ENCODE measurements at places on chromosomes 2 and 18. TPM values are rescaled to one million over a fixed set of nuclear protein-coding genes. Genes with fewer than 3 reads are reported as not detected.
A peak's percentile ranks its signal among the peaks of the same experiment; 100 is the strongest.

GRCh38 chr2:38406597-38407110 lies 29.6 kb upstream of the ATL2 start:
- no peak for DNase-seq

Gene LDLRAD4
- under 0.01 TPM for total RNA-seq

GRCh38 chr2:20372896-20373640 lies 22.4 kb upstream of the PUM2 start:
- no peak for DNase-seq

- DNase-seq = no peak
Measured at GRCh38 chr2:196464311-196464710, 175.2 kb upstream of the CCDC150 start.

Gene WDFY1
- 28.6 TPM for total RNA-seq

Gene USP34
- total RNA-seq = 54.1 TPM

DNA sequence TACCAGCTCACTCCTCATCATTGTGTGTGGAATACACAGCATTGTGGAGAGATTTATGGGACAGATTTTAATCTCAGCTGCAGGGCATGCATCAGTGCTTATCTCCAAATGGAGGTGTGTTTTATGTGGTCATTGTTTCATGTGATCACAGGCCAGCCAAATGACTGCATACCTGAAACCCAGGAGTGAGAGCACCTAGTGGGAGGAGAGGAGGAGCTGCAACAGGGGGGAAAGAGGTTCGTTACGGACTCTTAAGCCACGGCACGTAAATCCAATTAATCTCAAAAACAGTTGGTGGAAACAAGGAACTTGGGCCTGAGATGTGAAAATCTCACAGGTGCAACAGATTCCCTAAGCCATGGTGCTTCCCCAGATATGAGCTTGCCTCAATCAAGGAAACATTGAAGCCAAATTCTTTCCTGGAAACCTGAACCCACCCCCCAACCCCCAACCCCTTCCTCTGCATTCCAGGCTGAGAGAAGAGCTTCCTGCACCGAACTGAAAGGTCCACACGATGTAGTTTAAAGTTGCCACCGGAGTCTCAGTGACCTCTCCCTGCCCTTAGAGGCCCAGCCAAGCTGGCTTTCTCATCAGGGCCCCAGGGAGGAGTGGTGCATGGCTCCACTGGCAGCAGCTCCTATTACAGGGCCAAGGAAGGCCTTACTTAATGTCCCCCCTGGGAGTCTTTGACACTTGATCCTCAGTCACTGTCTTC lies 167.4 kb downstream of the C1D start:
- DNase-seq = no peak

DNA sequence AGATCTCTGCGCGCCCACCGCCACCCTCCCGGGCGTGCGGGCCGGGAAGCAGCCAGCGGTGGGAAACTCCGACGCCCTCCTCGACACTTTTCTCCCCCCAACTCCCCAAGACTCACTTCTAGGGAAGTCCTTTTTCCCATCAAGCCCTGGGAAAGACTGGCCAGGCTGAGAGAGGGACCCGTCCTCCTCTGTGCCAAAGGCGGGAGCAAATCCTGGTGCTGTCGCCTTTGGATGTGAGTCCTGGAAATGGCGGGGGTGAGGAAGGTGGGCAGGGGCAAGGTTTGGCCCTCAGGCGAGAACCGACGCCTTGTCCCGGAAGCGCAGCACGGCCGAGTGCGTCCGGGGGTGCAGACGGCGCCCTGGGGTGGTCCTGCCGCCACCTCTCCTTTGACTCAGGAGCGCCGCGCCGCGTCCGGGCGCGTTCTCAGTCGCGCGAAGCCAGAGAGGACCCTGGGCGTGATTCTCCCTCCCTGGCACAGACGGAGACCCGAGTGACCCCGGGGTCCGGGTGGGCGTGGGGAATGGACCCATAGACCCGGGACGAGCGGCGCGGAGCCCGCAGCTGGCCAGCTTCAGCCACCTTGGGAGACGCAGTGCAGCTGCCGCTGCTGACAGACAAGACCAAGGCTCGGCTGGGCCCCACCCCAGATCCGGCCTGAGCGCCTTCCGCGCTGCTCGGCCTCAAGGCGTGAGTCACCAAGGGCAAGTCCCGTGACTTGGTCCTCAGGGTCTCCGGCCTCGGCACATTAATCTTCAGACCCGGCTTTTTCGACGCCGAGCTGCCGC lies 3.5 kb upstream of the LBX2 start:
- DNase-seq = no peak

DNA sequence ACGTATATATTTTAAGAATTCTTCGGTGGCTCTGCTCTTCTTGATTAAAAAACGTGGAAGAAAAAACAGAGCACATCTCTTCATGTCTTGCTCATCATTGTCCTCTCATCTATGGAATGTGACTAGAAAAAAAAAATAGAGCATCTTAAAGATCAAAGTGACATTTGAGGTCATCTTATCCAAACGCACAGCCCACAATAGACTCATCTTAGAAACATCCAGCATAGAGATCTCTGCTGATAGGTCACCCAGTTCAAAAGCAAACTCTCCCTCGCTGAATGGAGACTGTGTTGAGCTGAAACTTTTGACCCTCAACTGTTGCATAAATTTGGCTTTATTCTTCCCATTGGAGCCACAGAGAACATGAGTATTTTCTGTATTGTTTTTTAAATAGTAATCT lies 65.2 kb downstream of the CMPK2 start:
- DNase-seq = no peak

GRCh38 chr2:16179701-16180416 lies 239.5 kb downstream of the MYCN start:
- DNase-seq = no peak

DNA sequence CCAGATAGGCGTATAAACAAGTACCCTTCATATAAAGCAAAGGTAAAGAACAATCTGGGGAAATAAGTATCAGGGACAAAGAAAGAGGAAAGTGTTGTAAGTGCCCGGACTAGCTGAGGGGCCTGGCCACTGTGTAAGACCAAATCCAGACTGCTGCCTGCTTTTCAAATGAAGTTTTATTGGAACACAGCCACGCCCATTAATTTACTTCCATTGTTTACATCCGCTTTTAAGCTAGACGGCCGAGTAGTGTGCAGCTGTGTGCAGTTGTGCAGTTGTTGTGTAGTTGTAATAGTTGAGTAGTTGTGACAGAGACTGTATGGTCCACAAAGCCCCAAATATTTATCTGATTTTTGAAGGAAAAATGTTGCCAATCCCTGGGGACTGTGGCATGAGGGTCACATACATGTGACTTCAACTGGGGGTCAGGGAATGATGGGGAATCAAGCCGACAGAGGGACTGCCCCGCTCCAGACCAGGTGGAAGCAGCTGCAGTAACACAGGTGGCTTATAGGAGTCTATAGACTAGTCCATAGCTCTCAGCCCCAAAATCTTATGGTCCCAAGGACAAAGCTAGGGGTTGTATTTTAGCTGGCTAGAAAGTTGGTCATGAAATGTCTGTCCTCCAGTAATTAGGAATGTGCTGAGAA lies 30.0 kb downstream of the FHL2 start:
- DNase-seq = no peak

- no peak for DNase-seq
Measured at GRCh38 chr2:142307616-142308115, 176.8 kb upstream of the LRP1B start.

DNA sequence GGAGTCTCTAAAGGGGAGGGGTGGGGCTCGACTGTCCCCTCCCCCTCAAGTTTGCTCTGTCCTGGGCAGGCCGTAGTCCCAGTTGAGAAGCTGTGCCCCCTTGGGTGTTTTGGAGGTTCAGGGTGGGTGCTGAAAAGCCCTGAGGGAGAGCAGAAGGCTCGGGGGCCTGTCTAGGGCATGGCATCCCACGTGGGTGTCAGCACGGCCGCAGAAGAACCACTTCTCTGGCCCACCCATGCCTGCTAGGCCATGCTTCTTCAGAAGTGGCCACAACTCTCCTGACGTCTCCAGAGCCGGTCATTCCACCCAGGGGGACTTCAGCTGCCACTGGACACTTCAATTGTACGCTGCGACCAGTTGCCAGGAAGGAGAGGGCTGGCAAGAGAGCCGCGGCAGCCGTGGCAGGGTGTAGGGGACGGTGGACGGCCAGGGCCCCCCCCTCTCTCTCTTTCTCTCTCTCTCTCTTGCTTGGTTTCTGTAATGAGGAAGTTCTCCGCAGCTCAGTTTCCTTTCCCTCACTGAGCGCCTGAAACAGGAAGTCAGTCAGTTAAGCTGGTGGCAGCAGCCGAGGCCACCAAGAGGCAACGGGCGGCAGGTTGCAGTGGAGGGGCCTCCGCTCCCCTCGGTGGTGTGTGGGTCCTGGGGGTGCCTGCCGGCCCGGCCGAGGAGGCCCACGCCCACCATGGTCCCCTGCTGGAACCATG lies at the start of gene INPP5D:
TSS of gene INPP5D (plus strand) at position 546 of the 704 bp plus-strand sequence. CDS start at position 683, 137 bp downstream.
- no peak for DNase-seq

Gene NDUFAF7
- total RNA-seq = 11.3 TPM

Gene FAM124B
- not detected for total RNA-seq

DNA sequence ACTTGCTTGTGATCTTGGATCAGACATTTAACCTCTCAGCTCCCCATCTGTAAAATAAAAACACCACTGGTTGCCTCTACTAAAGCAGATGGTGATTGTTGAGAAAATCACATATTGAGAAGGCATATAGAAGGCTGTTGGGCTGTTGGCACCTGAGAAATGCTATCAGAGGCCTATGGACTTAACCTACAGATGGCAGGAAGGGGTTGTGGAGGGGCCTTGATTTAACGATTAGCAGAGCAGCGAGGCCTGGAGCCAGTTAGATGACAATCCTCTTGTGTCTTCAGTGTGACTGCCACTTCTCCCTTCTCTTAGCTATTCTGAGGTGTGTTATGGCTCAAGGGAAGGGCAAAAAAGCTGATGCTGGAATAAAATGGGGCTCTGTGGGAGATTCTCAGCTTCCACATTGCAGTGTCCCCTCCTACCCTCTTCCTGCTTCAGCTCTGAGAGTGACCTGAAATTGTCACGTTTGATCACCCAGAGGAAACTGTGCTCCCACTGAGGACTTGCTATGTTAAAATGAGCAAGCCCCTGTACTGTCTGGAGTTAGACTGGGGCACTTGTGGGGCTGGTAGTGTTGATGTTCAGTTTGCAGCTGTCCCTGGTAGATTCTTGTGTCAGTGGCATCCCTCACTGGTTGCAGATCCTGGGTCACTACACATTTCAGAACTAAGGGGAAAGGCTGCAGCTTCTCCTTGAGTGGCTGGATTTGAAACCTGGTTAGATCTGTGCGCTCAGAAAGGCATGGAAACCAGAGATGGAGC lies 31.5 kb downstream of the CXCR4 start:
- no peak for DNase-seq

GRCh38 chr2:74474481-74474880 lies 2.0 kb upstream of the MRPL53 start:
- DNase-seq = no peak

- peak; percentile 15 for DNase-seq
Measured at GRCh38 chr2:946073-946948, 4.3 kb upstream of the SNTG2 start.

DNA sequence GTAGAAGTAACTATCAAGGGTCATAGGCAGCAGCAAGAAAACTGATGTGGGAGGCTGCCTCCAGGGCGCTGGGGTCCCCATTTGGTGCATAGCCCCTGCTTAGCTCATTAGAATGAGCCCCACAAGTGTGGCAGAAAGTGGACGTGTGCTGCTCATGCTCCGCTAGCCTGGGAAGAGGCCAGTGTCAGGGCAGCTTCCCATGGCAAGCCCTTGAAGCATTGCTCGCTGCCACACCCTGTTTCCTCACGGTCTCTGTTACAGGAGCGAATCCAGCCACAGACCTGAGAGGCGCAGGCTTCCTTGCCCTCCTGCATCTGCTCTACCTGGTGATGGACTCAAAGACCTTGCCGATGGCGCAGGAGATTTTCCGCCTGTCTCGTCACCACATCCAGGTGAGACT lies 22.5 kb downstream of the ELMOD3 start:
- DNase-seq = no peak

DNA sequence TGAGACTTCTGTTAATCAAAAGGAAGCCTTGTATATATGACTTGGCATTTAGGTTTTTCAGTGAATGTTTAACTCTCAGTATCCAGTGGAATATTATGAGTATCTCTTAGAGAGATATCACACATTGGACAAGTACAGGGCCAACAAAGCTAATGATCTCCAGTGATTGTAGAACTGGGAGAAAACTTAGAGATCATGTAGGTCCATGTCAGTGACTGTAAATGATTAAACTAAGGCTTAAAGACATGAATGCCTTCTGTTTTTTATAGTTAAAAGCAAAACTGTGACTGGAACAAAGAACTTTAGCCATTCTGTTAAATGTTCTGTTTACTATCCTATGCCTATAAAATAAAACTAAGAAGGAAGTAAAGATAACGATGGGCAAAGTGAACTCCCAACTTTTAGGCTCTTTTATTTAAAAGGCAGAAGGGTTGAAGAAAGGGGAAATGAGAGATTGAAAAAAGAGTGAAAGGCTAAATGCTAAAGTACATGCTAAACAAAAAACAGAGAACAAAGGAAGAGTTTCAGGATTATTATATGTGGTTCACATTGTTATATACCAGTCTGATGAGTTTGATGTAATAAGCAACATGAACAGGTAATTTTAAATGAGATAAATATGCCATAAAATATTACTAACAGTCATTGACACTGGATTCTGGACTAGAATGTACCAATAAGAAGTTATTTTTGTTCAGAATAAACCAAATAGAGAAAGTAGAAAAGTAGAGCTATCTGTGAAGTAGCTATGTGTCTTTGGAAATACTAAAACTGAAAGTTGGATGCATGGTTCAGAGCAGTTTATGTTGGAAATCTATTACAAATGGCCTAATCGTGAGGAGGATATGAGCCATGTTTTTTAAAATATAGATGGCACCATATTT lies 37.1 kb upstream of the TNFRSF11A start:
- DNase-seq = peak; percentile 13

- no peak for DNase-seq
Measured at GRCh38 chr18:31491586-31491985, 6.4 kb upstream of the DSG2 start.

Gene AMMECR1L
- total RNA-seq = 10.7 TPM

- DNase-seq = no peak
Measured at GRCh38 chr2:109151519-109151918, 22.5 kb downstream of the SH3RF3 start.

Gene STK17B
- total RNA-seq = 15.8 TPM

Gene PCARE
- total RNA-seq = not detected

- DNase-seq = no peak
Measured at GRCh38 chr2:216652566-216652965, 19.3 kb downstream of the IGFBP2 start.

DNA sequence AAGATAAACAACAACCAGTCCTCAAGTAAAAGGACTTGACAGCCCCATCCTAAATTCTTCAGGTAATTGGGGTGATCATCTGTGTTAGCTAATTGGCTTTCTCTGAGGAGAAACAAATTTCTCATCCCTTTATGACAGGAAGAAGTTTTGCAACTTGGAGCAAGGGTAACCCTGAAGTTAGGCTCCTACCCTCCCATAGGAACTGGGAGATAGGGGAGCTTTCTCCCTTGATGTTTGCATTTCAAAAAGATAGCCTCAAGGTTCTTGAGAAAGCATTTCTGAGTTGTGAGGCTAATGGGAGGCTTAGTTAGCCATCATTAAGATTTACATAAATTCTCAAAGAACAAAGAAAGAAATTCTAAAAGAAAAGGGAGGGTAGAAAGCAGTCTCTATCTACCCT lies 95.4 kb downstream of the MAP2 start:
- no peak for DNase-seq

DNA sequence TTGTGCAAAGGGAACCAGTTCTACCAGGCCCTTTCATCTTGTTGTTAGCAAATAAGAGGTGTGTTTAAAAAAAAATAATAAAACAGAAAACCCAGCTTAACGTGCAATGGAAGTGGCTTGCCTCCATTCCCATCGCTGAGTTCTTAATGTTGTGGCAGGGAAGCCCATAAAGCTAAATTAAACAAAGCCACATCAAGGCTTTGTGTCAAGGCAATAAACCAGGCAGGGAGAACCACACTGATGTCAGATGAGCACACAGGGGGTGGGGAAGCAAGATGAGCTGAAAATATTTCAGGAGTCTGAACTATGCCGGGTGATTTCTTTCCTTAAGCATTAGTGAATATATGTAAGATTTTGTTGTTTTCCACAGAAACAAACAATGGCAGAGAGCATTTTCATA lies 73.5 kb downstream of the PHLPP1 start:
- no peak for DNase-seq
